ENCODE measurements at places on chromosomes 4 and X.

- no peaks in the 10 kb centered on the region for H3K27me3 ChIP-seq
- no peak overlapping the region for H3K4me3 ChIP-seq
- H3K36me3 ChIP-seq: no peaks in the 10 kb centered on the region
- no peak for DNase-seq
These were observed 86.8 kb upstream of the NPFFR2 start for GRCh38 chr4:71944956-71945355.

- H3K4me3 ChIP-seq: no peak overlapping the region
- H3K36me3 ChIP-seq: peaks cover 100% of the 10 kb centered on the region
- peaks cover 21% of the 10 kb centered on the region for H3K4me1 ChIP-seq
- H3K27ac ChIP-seq: peak overlapping the region; percentile 30
- DNase-seq: no peak
These were observed 6.6 kb downstream of the OCIAD2 start for GRCh38 chr4:48899950-48900349.

- H3K4me3 ChIP-seq: no peak overlapping the region
- DNase-seq: no peak
- no peaks in the 10 kb centered on the region for H3K36me3 ChIP-seq
- no peak overlapping the region for H3K27ac ChIP-seq
- peaks cover 11% of the 10 kb centered on the region for H3K4me1 ChIP-seq
These were observed 545.3 kb upstream of the FAT1 start for GRCh38 chr4:187268940-187269339.

DNA sequence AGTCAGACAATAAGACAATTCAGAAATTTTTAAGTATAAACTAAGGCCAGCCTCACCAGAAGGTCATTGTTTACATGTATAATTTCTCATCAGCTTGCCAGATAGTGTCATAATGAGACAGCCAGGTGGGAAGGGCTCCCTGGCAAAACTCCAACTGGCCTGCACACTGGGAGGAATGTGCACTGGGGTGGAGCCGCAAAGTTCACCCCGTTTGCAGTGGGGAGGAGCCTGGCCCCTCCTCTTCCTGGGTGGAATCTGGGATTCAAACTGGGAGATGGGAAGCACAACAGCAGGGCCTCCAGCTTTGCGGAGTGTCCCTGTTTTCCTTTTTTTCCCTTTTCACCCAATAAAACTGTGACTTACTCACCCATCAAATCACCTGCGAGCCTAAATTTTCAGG, 329.9 kb downstream of the SMARCA1 start:
- no peaks in the 10 kb centered on the region for H3K4me1 ChIP-seq
- no peaks in the 10 kb centered on the region for H3K36me3 ChIP-seq
- no peak for DNase-seq
- H3K4me3 ChIP-seq: no peak overlapping the region
- H3K27ac ChIP-seq: no peak overlapping the region
- H3K27me3 ChIP-seq: no peaks in the 10 kb centered on the region

GRCh38 chr4:54439831-54440243, 210.7 kb downstream of the PDGFRA start:
- no peak for DNase-seq
- no peaks in the 10 kb centered on the region for H3K27me3 ChIP-seq
- no peaks in the 10 kb centered on the region for H3K36me3 ChIP-seq
- no peaks in the 10 kb centered on the region for H3K4me1 ChIP-seq

GRCh38 chrX:13110433-13111324, 66.3 kb upstream of the FAM9C start:
- no peaks in the 10 kb centered on the region for H3K27me3 ChIP-seq
- H3K4me1 ChIP-seq: peaks cover 11% of the 10 kb centered on the region
- H3K36me3 ChIP-seq: no peaks in the 10 kb centered on the region
- DNase-seq: no peak
- H3K27ac ChIP-seq: peak overlapping the region; percentile 44
- H3K4me3 ChIP-seq: no peak overlapping the region

DNA sequence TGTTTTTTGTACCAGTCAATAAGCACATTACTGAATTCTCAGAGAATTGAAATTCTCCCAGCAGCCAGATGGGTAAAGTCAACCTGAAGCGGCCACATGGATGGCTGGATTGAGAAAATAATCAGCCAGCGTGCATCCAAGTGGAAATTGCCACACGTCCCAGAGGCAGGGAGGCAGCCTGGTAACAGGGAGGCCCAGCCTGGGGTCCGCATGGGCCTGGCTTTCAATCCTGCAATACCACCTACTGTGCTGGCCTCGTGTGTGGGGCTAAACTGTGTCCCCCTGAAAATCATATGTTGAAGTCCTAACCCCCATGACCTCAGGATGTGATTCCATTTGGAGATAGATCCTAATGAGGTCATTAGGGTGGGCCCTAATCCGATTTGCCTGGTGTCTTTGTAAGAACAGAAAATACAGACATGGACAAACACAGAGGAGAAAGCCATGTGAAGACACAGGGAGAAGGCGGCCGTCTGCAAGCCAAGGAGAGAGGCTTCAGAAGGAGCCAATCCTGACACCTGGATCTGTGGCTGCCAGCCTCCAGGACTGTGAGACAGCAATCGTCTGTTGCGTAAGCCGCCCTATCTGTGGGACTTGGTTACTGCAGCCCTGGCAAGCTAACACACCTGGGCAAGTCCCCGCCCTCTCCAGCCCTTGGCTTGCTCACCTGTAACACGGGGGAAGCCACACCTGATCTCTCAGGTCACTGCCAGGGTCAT, 90.3 kb downstream of the JAKMIP1 start:
- H3K36me3 ChIP-seq: no peaks in the 10 kb centered on the region
- H3K27ac ChIP-seq: no peak overlapping the region
- DNase-seq: no peak
- peaks cover 8% of the 10 kb centered on the region for H3K27me3 ChIP-seq
- H3K4me3 ChIP-seq: no peak overlapping the region

DNA sequence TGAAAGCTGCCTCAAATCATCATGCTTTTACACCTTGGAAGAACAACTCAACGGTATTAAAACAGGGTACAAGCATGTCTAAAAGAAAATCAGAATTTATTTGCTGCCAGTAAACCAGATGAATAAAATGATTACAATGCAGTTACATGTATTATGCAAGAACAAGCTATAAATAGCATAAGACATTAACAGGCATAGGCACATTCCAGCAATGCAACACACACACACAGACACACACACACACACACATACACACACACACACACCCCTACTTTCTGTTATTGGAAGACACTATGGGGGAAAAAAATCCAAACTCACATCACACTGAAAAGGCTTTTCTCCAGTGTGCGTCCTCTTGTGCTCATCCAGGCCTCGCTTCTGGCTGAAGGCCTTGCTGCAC, 212.5 kb downstream of the PRDM5 start:
- H3K4me1 ChIP-seq: no peaks in the 10 kb centered on the region
- DNase-seq: no peak
- no peaks in the 10 kb centered on the region for H3K36me3 ChIP-seq
- no peak overlapping the region for H3K27ac ChIP-seq
- H3K4me3 ChIP-seq: no peak overlapping the region

DNA sequence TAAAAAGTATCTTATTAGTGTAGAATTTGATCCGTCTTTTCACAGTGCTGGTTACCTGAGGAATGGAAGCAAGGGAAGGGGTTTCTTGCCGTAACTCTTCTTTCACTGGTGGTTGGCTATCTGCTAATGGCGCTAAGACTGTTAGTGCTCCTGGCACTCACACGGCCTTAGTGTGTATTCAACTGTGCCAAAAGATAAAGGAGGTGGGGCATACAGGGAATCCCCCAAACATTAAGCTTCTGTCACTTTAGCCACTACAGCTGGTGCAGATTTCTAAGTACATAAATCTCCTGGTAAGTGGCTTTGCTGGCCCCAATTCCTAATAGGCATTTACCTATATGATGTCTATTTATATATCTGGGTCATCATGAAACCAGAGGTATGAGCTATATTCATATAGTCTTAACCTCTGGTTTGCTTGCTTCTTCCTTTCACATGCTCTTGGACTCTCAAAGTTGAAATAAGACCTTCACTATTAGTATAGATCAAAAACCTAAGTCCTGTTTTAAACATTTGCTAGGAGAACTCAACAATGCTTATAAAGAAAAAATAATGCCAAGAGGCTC, 95.1 kb downstream of the TSPAN7 start:
- no peaks in the 10 kb centered on the region for H3K4me1 ChIP-seq
- no peaks in the 10 kb centered on the region for H3K36me3 ChIP-seq
- no peak overlapping the region for H3K4me3 ChIP-seq
- DNase-seq: no peak

DNA sequence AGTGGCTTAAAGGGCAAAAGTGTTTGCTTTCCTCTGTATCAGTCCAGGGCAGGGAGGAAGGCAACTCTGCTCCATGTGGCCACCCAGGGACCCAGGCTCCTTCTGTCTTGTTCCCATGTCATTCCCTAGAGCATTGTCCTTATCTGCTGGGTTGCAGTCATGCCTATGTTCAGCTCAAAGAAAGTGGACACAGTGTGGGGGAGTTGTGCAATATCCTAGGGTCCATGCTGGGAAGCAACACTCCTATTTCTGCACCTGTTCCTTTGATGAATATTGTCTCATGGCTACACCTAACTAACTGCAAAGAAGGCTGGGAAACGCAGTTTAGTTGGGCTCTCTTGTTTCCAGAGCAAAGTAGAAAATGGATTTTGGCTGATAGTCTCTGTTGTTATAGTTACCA, 107.0 kb upstream of the OTUD4 start:
- DNase-seq: no peak
- no peaks in the 10 kb centered on the region for H3K4me1 ChIP-seq
- H3K27ac ChIP-seq: no peak overlapping the region
- no peaks in the 10 kb centered on the region for H3K27me3 ChIP-seq

GRCh38 chr4:187615972-187616371, 379.6 kb upstream of the ZFP42 start:
- DNase-seq: no peak
- no peak overlapping the region for H3K4me3 ChIP-seq
- H3K27me3 ChIP-seq: no peaks in the 10 kb centered on the region
- no peak overlapping the region for H3K27ac ChIP-seq
- peaks cover 15% of the 10 kb centered on the region for H3K4me1 ChIP-seq

DNA sequence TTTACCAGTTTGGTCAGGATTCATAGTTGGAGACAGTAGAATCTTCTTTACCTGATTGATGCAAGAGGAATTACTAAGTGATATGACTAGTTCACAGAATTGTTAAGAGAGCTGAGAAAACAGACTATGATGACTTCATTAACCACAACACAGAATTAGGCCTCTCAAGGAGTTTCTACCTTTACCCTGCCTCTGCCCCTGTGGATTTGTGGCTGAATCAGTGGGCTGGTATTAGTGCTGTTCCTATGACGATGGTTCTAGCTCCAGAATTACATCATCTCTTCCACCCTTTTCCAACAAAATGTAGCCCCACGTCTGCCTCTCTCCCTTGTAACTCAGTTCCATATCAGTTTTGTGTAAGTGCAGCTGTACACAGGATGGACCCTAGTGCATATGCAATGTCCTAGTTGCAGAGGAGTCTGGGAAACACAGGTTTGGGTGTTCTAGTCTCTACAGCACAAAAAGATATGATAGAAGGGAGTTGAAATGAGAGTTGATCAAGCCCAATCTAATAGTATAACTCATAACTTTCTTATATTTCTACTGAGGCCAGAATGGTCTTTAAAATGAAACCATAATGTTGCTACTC, 99.3 kb downstream of the ANXA5 start:
- no peaks in the 10 kb centered on the region for H3K27me3 ChIP-seq
- no peak overlapping the region for H3K4me3 ChIP-seq
- H3K36me3 ChIP-seq: no peaks in the 10 kb centered on the region
- no peak overlapping the region for H3K27ac ChIP-seq

- H3K27me3 ChIP-seq: no peaks in the 10 kb centered on the region
- H3K27ac ChIP-seq: no peak overlapping the region
- no peak for DNase-seq
- no peak overlapping the region for H3K4me3 ChIP-seq
- H3K36me3 ChIP-seq: no peaks in the 10 kb centered on the region
These were observed 1039.2 kb upstream of the PABPC4L start for GRCh38 chr4:135240796-135241195.

DNA sequence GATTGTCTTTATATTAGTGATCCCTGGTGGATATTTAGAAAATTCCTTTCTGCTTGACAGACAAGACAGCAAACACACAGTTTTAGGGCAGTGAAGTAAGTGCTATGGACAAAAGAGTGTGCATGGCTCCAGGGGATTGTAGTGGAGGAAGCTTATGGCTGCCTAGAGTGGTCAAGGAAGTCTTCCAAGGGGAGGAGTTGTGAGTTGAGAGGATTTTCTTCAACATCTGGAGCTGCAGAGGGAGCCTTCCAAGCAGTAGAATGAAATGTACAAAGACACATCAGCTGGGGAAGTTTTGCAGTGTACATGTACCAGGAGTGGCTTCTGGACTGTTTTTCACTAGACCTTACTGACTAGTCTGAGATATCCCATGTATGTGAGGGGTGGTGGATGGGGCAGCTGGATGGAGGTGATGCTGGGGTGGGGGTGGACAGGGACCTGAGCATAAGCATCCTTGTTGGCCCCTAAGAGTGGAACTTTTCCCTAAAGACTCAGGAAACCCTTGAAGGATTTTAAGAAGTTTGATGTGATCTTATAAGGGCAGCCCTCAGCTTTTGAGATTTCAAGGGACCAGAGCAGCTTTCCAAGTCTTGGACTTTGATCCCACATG, 160.5 kb upstream of the TAPT1 start:
- H3K27me3 ChIP-seq: no peaks in the 10 kb centered on the region
- H3K27ac ChIP-seq: no peak overlapping the region
- no peak for DNase-seq
- H3K4me3 ChIP-seq: no peak overlapping the region
- H3K4me1 ChIP-seq: no peaks in the 10 kb centered on the region
- H3K36me3 ChIP-seq: no peaks in the 10 kb centered on the region

DNA sequence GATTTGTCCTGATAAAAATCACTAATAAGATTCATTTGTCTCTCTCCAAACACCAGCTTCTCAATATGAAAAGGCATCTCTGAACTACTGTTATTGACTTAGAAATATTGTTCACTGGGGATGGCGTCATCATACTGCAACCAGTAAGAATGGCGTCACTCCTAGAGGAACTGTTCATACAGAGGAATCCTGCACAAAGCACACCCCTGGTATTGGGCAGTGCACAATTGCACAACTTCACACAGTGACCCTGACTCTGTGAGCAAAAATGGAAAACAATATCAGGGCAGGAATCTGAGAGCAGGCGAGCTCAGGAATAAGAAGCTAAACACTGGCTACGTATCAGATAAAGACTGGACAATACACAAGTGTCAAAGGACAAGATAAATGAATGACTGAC, 66.7 kb upstream of the PNPLA4 start:
- no peaks in the 10 kb centered on the region for H3K27me3 ChIP-seq
- no peaks in the 10 kb centered on the region for H3K36me3 ChIP-seq
- H3K4me3 ChIP-seq: no peak overlapping the region
- no peaks in the 10 kb centered on the region for H3K4me1 ChIP-seq
- no peak for DNase-seq

DNA sequence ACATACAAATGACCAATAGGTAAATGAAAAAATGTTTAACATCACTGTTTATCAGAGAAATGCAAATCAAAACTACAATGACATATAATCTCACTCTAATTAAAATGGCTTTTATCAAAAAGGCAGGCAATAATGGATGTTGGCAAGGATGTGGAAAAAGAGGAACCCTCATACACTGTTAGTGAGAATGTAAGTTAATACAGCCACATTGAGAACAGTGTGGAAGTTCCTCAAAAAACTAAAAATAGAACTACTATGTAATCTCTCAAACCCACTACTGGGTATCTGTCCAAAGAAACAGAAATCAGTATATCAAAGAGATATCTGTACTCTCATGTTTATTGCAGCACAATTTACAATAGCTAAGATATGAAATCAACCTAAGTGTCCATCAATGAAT, 165.9 kb upstream of the HHIP start:
- no peak overlapping the region for H3K27ac ChIP-seq
- no peak overlapping the region for H3K4me3 ChIP-seq
- no peak for DNase-seq
- no peaks in the 10 kb centered on the region for H3K4me1 ChIP-seq
- no peaks in the 10 kb centered on the region for H3K27me3 ChIP-seq

GRCh38 chr4:75860606-75861005, 41.6 kb downstream of the PPEF2 start:
- DNase-seq: no peak
- no peak overlapping the region for H3K4me3 ChIP-seq
- H3K4me1 ChIP-seq: no peaks in the 10 kb centered on the region
- H3K27me3 ChIP-seq: no peaks in the 10 kb centered on the region

Measured in RWPE2 (cell line).